ENCODE measurements at places on chromosomes 7 and 10.

GRCh38 chr7:38682606-38683005 lies 51.4 kb upstream of the AMPH start:
- DNase-seq: peak; percentile 46

- DNase-seq: no peak
Observed at GRCh38 chr7:4606797-4607196, 75.3 kb upstream of the FOXK1 start.

- no peak for DNase-seq
Observed at GRCh38 chr10:83289373-83289772, 849.9 kb upstream of the GHITM start.

DNA sequence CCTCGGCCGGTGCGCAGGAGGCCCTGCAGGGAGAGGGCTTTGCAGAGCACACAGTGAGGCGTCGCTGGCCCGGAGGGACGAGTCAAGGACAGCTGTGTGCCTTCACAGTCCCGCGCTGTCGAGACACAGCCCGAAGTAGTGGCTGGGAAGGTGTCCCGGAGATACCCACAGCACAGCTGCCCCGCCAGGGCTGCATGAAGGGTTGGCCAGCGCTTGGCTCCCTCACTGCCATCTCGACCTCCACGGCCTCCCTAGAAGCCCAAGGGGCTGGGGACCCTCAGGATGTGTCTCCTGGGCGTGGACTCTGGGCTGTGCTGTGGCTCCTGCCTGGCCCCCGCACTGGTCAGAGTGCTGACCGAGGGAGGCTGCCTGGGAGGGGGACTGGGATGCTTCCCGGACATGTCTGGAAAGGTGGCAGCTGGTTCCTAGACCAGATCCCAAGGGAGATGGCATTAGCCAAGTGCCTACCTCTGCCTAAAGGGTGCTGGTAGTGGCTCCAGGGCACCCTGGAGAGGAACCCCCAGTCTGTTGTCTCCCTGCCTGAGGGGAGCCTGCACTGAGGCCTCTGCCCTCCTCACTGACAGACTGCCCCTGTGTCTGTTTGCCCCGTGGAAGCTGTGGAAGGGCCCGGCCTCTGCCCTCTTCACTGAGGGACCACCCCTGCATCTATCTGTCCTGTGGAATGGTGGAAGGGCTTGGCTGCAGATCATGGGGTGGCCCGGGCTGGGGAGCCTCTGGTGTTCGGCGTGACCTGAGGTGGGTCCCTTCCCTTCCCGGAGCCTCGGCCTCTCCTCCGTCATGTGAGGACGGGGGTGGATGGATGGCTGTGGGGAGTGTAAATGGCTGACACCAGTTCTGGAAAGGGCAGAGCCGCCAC lies 5.8 kb downstream of the ELFN1 start:
- peak; percentile 19 for DNase-seq

DNA sequence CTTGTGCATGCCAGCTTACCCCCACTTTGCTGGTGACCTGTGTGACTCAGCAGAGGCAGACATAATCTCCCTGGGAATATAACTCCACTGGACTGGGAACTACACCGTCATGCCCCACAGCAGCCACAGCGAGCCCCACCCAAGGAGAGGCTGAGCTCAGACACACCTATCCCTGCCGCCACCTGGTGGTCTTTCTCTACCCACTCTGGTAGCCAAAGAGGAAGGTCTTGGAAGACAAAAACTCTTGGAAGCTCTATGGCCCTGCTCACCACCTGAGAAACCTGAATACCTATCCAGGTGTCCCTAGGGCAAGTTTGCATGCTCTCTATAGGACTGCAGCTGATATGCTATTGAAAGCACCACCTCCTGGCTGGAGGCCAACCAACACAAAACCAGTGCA lies 48.1 kb downstream of the MYO3A start:
- no peak for DNase-seq

- no peak for DNase-seq
Observed at GRCh38 chr10:93110472-93111146, 36.9 kb downstream of the CYP26A1 start.

DNA sequence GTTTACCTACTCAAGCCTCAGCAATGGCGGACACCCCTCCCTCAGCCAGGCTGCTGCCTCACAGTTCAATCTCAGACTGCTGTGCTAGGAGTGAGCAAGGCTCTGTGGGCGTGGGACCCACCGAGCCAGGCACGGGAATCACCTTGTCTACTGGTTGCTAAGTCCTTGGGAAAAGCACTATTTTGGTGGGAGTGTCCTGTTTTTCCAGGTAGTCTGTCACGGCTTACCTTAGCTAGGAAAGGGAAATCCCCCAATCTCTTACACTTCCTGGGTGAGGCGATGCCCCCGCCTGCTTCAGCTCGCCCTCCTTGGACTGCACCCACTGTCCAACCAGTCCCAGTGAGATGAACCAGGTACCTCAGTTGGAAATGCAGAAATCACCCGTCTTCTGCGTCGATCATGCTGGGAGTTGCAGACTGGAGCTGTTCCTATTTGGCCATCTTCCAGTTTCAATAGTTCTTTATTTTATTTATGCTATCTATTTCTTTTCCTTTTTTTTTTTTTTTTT lies at the start of gene HYAL4:
TSS of gene HYAL4 (plus strand) at position 458 of the 508 bp plus-strand sequence. CDS start 23,105 bp downstream, outside the sequence.
- DNase-seq: no peak

DNA sequence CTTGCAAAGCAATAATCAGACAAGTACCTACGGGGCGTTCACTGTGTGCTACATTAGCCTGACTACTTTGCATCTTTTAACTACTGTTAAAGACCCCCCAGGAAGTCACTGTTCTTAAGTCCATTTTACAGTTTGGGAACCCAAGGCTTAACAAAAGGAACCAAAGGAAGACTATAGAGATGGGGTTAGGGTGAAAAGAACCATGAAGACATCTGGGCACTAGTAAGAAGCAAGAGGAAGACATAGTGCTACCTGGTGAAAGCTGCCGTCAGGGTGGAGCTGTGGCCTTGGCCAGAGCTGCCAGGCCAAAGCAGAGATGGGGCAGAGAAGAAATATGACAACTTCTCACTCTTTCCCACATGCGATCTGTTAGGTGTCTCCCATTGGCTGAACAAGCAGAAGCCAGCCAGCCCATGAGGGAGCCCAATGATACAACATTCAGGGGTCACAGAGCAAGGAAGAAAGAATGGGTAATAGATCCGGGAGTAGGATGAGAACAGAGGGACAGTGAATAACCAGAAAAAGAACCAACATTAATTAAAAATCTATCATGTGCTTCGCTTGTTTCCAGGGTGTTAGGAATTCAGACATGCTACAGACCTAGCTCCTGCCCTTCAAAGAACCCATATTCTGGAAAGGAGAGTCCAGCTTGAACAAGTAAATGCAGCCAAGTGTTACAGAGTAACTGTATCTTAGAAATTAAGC lies 85.4 kb downstream of the ARID5B start:
- DNase-seq: no peak

DNA sequence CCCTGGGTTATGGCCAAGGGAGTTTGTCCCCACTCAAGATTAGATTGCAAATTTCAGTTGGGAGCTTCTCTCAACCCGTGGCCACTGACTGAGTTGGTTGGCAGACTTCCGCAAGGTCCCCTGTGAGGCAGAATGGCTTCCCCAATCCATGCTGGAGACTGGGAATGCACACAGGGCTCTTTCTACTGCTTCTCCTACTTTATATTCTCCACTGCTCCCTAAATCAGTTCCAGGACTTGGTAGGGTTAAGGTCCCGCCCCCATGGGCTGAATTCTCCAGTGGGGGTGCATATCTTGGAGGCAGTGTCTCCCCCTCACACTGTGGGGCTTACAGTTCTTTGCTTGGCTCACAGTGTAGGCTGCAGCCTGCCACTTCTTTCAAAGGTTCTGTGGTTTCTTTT lies 404.2 kb downstream of the PTPRN2 start:
- no peak for DNase-seq

DNA sequence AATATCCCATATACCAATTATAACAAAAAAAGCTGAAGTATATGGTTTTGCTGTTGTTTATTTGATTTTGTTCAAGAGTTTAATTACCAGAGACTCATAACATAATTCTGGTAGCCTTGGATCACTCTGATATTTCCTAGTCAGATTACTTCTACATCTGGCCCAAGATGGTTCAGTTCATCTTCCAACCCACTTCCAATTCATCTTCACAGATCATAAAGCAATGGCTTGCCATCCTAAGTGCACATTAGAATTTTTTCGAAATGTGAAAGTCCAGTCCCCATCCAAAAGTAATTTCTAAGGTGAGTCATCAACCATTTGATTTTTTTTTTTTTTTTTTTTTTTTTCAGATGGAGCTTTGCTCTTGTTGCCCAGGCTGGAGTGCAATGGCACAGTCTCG lies 8.0 kb upstream of the HIBADH start:
- DNase-seq: no peak

DNA sequence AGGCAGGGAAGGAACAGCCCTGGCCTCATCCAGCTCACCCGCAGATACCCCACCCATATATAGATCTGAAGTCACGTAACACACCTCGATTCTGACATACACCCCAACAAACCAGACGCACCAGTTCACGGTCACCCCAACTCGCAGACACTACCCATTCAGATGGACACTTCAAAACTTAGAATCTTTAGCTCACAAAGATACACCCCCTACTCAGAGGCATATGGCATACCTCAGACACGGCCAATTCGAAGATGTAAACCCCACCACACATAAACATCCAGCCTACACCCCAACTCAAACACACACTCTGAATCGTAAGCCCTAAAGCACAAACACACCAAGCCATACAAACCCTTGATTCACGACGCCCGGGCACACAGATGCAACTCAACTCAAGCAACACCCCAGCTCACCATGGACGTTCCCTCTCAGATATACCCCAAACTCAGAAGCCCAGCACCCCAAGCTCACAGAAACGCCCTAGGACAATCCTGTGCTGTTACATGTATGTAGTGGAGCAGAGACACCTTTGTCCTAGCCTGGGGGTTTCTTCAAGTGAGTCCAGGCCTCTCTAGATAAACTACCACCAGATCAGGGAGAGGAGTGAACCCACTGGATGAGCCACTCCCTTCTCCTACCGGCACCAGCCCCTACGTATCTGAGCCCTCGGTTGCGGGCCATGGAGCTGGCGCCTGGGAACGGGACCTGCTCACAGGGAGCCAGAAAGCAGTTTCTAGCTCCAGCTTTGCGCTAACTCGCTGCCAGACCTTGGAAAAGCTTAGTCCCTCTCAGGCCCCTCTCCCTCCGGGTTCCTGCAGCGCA lies 8.8 kb downstream of the PSD start:
- DNase-seq: no peak

DNA sequence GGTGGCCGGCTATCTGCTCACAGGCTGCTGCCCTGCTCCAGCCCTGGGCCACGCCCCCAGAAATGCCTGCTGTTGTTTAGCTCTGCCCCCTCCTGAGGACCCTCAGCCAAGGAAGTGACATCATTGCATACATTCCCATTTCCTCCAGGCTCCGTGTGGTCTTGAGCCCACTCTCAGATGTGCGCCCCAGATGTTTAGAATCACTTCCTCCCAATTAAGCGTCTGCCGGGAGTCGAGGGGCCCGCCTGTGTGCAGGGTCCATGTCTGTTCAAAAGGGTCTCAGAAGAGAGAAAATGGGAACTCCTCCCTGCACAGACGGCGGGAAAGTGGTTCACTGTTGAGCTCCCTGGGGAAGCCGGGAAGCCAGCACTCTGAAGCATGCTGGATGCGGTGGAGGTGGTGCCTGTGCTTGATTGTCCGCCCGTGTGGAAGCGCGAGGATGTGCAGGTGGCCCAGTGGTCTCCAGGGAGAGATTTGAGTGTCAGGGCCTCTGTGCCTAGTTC lies 116.9 kb upstream of the PPIF start:
- peak; percentile 48 for DNase-seq

DNA sequence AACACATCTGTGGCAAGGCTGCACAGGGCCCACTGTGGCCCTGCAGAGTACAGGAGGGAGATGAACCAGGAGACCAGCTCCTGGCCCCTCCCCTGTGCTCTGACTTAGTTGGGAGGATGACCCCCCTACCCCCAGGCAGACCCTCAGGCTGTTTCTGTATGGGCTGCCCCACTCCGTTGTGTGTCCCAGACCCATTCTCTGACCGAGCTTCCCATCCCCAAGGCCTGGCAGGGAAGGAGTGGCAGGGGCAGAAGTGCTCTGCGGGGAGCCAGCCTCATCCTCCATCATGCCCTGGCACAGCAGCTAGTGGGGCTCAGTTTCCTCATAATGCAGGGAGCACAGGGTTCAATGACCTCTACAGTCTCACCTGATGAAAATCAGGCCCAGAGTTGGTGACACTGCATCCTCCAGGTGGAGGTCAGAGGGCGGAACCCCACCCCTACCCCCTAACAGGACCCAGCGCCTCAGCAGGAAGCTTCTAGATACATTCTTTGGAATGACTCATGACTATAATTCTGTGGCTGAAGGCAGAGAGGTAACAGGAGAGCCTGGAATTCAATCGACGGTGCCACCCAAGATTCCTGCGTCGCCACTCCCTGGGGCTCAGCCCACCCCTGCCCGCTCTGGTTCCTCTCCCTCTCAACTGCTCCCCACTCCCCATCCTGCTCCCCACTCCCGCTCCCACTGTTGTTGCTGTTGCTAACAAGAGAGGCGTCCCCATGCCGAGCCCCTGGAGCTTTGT lies 18.2 kb downstream of the PODXL start:
- no peak for DNase-seq

GRCh38 chr7:8628656-8629055 lies 195.2 kb downstream of the NXPH1 start:
- DNase-seq: no peak

- peak; percentile 19 for DNase-seq
Observed at GRCh38 chr7:11613292-11613930, 218.6 kb downstream of the THSD7A start.
